ENCODE measurements at places on chromosomes 3 and 15.

DNA sequence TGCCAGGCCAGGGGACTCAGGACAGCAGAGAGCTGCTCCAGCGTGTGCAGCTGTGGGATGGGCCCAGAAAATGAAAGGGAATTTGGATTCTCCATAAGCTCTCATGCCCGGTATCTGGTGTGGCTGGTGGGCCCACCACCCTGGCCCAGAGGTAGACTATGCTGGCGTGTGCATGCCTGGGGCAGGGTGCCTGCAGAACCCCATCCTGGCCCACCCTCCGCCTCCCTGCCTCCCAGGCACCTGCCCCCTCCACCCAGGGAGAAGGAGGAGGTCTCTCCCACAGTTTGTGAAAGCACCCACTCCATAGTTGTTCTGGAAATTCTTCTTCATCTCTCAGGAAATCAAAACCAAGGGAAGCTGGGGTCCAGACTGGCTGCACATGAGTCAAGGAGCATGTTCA, 112.9 kb downstream of the ADCY5 start:
- no peak for DNase-seq

DNA sequence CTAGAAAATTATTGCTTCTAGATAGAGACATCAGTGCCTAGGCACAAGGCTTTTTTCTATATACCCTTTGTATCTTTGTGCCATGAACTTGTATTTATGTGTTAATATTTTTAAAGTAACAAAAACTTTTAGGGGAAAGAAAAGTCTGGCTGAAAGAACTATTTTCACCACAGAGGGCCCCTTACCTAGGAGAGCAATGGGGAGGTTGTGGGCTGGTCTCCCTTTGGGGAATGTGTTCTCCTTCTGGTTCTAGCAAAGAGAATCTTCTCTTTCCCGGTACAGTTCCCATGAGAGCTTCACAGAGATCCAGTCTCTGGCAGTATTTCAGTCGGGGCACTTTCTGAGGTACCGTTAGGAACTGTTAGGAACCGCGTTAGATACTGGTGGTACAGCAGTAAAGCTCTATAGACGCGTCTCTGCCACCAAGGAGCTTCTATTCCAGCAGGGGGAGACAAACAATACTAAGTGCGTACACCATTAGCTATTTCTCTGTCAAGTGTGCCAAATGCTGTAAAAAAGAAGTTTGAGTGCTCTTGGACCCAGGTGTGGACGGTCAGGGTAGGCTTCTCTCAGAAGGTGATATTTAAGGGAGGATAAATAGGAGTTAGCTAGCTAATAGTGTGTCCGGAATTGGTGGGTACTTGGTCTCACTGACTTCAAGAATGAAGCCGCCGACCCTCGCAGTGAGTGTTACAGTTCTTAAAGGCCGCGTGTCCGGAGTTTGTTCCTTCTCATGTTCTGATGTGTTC, 4.6 kb upstream of the EPB42 start:
- peak; percentile 16 for DNase-seq

- peak; percentile 87 for DNase-seq
Observed at GRCh38 chr15:43105778-43106485, at the start of gene UBR1. Gene UBR1 (minus strand): TSS chr15:43106038. CDS start chr15:43106022, 16 bp downstream.

DNA sequence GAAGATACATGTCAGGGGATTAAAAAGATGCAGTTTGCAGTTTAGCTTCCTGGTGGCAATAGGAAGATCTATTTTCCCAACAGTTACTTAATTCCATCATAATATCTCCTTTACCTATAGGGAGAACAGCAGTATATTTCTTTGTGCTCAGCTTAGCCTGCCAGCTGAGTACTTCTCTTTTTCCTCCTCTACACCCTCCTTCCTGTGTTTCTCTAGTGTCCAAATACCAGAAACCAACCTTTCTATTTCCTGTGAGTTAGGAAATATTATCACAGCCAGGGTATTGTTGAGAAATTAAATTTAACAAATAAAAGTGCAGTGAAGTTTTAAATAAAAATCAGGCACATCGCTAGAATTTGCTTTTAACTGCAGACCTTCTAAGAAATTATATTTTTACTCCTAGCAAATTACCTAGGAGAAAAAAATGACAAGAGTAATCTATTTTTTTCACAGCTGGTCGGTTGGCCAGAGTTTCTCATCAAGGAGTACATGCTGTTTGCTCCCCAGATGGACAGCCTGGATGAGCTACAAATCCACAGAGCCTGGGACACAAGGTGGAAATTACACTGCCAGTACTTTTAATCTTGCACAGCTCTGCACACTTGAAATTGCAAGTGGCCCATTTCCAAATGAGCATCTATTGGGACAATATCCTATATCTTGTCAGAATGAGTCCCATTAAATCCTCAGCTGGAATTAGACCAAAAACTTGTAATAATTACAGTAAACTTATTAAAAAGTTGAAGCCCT, 185.2 kb upstream of the CFAP20DC start:
- no peak for DNase-seq

GRCh38 chr3:160810362-160811236, 54.6 kb downstream of the PPM1L start:
- no peak for DNase-seq

- DNase-seq: no peak
Observed at GRCh38 chr15:63473007-63473748, 31.2 kb upstream of the USP3 start.

- DNase-seq: no peak
Observed at GRCh38 chr3:189233225-189233858, 61.6 kb downstream of the TPRG1 start.

DNA sequence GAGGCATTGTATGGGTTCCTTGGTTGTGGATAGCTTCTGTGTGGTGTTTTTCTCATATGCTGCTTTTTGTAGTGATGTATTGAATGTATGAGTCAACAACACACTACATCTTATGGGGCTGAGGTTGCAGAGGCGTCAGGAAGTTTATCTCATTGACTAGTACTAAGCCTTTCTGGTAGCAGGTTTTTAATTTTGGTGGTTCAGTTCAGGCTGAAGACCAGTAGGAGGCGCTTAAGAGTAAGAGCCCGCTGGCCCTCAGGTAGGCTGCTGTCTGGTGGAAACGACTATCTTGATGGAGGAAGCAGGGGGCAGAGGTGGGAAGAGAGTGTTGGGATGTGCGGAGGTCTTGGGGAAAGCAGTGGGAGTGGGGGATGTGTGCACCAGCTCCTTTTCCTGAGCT, 62.4 kb downstream of the RTP4 start:
- no peak for DNase-seq

DNA sequence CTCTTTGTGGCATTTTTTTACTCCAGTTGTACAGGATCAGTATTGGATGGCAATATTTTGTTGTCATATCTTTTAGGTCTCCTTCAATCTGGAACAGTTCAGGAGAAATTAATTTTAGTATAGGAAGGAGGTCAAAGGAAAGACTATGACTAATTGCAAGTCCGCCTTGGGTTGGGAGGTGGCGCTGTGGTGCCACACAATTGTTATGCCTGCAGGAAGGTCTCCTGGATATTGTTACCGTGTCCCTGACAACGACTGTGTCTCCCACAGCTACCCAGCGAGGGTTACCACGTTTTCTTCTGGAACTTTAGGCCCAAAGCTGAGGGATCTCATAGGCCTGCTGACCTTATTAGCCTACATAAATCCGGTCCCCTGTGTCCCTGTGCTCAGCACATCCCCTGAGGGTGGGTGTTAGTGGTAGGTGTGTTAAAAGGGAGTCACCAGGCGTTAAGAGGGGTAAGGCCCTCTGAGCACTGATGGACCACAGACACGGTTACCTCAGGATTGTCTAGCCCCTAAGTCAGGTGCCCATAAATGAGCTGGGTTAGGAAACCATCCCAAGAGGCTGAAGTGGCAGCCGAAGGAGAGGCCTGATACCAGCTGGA, 31.5 kb downstream of the KCNAB1 start:
- DNase-seq: peak; percentile 35

- DNase-seq: no peak
Observed at GRCh38 chr15:83850501-83851245, 196.8 kb downstream of the ADAMTSL3 start.

- DNase-seq: peak; percentile 15
Observed at GRCh38 chr3:142447301-142447851, 461 bp downstream of the XRN1 start.

DNA sequence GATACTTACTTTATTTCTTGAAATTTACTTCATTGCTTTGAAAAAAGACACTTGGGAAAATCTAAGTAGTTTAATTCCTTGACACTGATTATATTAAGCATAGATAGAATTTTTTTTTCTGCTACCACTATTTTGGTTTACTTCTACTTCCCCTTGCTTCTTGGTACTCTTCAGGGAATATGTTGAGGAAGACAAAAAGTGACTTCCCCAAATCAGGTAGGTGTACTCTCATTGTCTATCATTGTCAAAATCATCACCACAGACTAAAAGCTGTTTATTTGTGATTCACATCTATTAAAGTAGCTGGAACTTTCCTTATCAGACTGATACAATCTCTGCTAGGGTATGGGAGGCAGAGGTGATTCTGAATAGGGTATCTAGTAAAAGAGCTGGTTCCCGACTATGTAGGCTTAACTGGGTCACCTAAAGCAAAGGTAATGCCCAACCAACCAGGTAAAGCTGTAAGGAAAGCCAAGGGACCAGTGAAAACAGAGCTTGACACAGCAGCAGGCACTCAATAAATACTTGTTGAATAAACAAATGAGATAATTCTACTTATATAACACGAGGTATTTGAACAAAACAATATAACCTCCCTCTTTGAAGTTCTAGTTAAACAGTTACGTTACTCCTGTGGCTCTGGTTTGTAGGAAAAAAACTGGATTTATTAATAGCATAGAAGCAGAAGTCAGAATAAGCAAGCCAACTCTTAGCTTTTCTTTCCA, 346.9 kb downstream of the PLCL2 start:
- DNase-seq: no peak

GRCh38 chr3:5205165-5205941, 17.8 kb downstream of the EDEM1 start:
- DNase-seq: no peak

- no peak for DNase-seq
Observed at GRCh38 chr3:40267937-40268724, 41.4 kb upstream of the EIF1B start.

DNA sequence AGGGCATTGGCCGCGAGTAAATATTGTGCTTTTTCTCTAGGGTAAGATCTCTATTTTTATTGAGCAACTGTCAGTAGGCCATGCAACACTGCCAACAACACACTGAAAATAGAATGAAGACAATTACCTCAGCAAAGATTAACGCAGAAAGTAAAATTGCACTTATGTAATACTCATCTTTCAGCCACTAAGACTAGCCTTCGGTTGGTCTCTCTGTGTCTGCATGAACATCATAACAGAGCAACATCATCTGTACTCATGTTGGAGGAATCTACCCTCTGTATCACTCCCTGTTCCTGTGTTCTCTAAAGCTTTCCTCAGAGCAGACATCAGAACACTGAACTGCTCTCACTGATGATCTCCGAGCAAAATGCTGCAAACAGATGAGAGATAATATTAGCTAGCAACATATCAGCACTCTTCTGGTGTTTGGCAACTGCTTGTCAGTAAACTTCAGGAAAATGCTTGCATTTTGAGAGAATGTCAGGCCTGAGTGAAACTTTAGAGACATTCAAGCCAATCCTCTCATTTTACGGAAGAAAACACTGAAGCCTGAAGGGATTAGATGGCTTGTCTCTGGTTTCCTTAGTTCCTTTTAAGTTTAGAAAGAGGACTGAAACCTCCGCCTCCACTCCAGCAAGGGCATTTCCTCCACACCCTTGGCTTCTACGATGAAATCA, 8.4 kb upstream of the LRRC3B start:
- no peak for DNase-seq

GRCh38 chr3:157201648-157202278, 41.8 kb upstream of the CCNL1 start:
- no peak for DNase-seq

GRCh38 chr3:124260206-124260915, 268.4 kb upstream of the ROPN1 start:
- DNase-seq: no peak

DNA sequence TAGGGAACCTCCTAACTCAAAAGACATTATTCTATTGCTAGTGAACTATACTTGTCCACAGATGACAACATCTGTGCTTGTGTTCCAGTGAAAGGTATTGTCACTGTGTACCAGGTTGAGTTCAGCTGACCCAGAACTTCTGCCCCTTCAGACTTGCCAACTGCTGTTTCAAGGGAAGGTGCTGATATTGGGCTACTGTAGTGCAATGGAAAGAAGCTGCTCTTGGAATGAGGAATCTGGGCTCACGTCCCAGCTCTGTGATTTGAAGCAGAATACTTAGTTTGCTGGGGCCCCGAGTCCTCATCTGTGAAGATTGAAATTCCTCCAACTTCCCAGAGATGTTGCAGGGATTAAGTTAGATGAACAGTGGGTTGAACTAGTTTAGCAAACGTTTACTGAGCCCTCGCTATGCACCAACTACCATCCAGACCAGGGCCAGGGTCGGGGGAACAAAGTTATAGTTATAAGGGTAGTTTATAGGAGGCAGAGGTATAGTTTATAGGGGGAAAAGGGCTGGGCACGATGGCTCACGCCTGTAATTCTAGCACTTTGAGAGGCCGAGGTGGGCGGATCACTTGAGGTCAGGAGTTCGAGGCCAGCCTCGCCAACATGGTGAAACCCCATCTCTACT, 15.9 kb upstream of the UMPS start:
- no peak for DNase-seq

GRCh38 chr15:73284090-73284716, 84.6 kb downstream of the HCN4 start:
- DNase-seq: no peak

GRCh38 chr3:72411126-72411525, 437.1 kb downstream of the SHQ1 start:
- DNase-seq: no peak

DNA sequence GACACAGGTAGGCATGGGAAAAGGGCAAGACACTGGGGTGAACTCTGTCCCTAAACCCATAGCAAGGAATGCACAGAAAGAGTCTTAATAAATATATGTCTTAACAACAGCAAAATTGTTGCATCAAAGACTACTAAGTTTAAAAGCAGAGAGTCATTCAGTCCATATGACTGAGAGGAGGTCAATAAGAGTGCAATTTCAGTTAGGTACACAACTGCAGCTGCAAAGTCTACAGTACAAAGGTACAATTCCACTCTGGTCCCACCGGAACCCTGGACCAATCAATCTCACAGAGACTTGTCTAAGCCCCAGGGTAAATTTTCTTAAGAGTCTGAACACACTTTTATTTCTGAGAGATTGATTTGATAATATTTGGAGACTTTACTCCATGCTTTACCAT, 6.9 kb downstream of the CP start:
- no peak for DNase-seq

GRCh38 chr3:122415104-122415744, 638 bp downstream of the WDR5B start:
- peak; percentile 24 for DNase-seq

GRCh38 chr15:38896647-38897046, 332.0 kb upstream of the RASGRP1 start:
- DNase-seq: no peak

DNA sequence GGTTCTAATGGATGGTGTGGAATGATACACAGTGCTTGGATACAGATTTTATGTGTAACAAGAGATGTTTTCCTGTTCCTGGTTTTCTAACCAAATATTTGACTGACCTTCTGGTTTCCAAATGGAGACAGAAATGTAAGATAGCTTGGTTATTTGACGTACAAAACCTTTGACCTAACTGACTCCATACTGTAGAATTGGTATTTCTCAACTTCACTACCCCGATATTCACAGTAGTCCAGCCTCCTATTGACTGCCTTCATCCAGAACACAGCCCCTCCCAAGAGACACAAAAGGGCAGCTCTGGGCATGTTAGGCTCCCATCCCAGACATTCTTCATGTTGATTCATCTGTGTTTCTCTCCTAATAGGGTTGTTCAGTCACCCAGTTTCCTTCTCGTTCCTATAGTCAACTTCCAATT, 33.4 kb downstream of the MYO1E start:
- DNase-seq: no peak

Data from activated CD4-positive, alpha-beta T cell treated with anti-CD3 and anti-CD28 coated beads, Interleukin-2, amount 50 U/mL, for 4 hours (primary cell).